ENCODE measurements at places on chromosomes 7 and 10.

- DNase-seq = no peak
Measured at GRCh38 chr7:21064698-21065648, 278.3 kb upstream of the SP8 start.

- no peak for DNase-seq
Measured at GRCh38 chr10:11832042-11832441, 8.9 kb downstream of the PROSER2 start.

- no peak for DNase-seq
Measured at GRCh38 chr10:124381011-124381611, 37.6 kb downstream of the OAT start.

DNA sequence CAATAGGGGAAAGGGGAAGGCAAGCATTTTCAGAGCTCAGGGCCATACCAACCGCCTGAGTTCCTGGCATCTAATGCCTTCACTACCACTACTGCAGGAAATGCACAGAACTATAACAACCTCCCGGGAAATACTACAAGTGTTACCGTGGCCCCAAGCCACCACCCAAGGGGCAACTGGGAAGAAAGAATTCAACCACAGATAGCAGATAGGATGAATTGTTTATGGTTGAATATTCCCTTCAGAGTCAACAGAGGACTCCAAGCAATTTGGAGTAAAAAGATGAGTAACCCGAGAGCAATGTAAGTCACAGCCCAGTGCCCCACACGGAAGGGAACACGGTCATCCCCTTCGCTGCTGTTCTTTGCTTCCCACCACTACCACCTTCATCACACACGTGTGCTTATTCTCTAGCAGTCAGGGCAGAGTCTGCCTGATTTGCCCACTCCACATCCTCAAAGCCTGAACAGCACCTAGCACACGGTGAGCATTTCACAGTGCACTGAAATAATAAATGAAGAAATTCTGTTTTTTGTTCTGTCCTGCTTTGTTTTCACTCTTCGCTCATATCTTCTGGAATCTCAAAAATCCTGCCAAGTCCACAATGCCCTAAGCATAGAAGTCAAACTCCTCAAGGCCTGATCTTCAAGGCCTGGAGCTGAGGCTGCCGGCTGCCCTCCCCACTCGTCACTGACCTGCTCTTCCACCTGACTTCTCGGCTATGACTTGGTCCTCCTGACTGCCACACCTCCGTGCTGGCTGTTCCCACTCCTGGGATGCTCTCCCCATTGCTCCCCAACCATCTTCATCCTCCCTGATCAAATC, 221.1 kb downstream of the KCNMA1 start:
- DNase-seq = no peak

- DNase-seq = no peak
Measured at GRCh38 chr10:10925667-10926066, 92.0 kb upstream of the CELF2 start.

- DNase-seq = no peak
Measured at GRCh38 chr10:34811126-34811967, 3.7 kb downstream of the PARD3 start.

DNA sequence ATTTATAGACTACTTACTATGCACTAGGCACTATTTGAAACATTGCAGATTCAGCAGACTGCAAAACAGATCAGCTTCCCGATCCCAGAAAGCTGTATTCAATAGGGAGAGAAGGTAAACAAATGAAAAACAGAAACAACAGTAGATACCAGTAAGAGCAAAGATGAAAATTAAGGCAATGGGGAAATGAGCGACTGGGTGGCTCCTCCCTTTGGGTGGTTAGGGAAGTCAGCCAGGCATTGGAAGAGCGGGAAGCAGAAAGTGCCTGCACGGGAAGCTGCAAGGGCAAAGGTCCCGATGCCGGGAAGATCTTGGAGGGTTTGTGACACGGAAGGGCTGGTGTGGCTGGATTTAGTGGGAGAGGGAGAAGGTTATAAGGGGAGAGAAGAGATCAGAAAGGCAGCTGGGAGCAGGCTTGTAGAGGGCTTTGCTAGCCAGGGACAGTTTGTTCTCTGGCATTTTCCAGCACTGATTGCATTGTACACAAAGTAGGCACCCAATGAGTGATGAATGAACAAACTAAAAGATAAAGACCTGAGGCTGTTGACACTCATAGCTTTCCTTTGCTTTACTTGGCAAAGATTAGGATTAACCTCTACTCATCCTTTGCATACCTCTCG, 67.8 kb downstream of the NAMPT start:
- no peak for DNase-seq

DNA sequence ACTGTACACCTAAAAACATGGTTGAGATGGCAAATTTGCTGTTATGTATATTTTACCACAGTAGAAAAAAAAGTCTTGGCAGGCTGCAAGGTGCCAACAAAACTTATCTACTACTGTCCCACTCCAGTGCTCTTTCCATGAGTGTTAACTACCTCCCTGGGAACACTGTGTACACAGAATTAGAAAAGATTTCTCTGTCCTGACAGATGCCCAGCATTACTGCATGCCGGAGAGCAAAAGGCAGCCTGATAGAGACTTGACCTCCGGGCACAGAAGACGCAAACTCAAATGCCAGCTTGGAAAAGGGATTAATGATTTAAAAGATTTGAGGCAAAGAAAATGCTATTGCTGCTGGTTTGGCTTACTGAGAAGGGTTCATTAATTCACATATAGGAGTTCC, 228.8 kb downstream of the TMEM178B start:
- DNase-seq = no peak

DNA sequence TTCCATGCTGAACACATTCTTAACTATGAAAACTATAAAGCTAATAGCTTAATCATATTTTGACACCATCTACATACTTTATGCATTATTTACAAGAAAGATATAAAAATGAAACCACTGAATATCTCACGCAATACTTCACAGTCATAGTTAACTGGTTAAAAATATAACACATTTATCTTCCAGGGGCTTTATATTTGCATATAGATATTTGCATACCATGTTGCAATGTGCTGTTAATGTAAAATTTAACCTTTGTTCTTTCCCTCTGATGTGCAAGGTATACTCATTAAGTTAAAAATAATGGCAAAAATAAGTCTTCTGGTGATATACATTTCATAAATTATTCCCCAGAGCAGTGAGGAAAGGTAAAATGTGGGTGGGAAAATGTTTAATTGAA, 76.9 kb upstream of the MGMT start:
- DNase-seq = no peak

DNA sequence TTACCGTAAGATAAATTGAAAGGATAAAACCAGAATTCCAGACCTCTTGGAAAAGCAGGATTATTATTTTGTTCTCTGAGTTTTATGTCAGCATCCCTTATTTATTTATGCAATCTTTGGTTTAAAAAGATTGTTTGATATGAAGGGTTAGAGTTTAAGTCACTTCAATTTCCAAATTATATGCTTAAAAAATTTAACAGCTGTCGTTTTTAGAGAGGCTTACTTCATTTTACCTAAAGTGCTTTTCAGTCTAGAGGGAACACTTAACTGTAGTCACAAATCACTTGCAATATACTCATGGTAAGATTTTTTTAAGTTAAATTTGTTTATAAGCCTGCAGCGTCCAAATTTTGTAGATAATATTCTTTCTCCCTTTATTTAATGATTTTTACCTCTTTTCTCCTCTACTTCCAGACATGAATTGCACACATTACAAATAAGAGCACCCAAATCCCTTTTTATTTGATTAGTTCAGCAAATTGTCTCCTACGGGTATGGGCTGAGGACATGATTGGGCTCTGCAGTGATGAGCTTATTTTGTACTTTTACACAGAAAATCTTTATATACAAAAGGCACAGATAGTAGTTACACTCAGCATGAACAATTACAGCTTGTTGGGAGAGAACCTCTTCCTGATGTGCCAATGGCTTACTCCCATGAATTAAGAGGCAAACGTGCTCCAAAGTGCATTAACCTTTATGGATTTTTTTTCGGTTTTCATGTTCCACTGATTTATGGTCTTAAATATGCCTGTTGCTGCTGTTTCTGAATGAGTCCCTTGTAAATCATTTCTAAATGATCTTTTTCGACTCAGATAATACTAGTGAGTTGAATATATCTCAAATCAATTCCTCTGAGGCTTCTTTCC, 319.3 kb upstream of the LRGUK start:
- no peak for DNase-seq

DNA sequence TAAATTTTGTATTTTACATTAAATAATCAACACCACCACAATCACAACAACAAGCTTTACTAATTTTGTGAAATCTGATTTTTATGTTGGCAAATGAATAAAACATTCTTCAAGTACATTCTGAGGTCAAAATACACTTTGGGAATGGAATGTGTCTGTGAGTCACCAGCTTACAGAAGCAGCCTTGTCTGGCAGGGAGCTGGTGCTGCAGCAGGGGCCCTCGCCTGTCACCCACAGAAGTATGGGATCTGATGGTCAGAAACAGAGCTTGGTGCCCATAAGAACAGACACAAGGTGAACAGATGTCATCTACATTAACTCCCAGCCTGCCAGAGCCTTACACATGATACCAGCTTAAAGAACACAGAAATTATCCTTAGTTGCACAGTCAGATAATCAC, 496.9 kb downstream of the CCSER2 start:
- DNase-seq = no peak
